Kidney (tissue), 22 donors: ENCODE measurements at places on chromosomes 7 and 10. TPM values are rescaled to one million over a fixed set of nuclear protein-coding genes. Genes with fewer than 3 reads are reported as not detected.

The TAS2R3 gene
- total RNA-seq, result 2.7 TPM

The STOX1 gene
- 1.5 TPM for total RNA-seq

The AKR1D1 gene
- total RNA-seq, result not detected

The FOXI2 gene
- total RNA-seq, result 1.1 TPM

The TRAPPC14 gene
- total RNA-seq, result 27.1 TPM

The SKAP2 gene
- total RNA-seq, result 75.8 TPM

The SDHAF3 gene
- 17.2 TPM for total RNA-seq

The ZNF117 gene
- total RNA-seq, result 12.6 TPM

The TFEC gene
- total RNA-seq, result 14.4 TPM

The MAPK8 gene
- total RNA-seq, result 36.7 TPM

The GIGYF1 gene
- 51.3 TPM for total RNA-seq
